ENCODE measurements at places on chromosomes 11 and 22. TPM values are rescaled to one million over a fixed set of nuclear protein-coding genes. Genes with fewer than 3 reads are reported as not detected.
A peak's percentile ranks its signal among the peaks of the same experiment; 100 is the strongest.

Gene MLC1
- total RNA-seq = 0.42 TPM

- H3K4me3 ChIP-seq = no peak overlapping the region
- DNase-seq = no peak
- H3K4me1 ChIP-seq = no peaks in the 10 kb centered on the region
- no peak overlapping the region for H3K27ac ChIP-seq
- H3K27me3 ChIP-seq = no peaks in the 10 kb centered on the region
Measured at GRCh38 chr11:56932572-56933220, 56.0 kb upstream of the OR5AK2 start.

DNA sequence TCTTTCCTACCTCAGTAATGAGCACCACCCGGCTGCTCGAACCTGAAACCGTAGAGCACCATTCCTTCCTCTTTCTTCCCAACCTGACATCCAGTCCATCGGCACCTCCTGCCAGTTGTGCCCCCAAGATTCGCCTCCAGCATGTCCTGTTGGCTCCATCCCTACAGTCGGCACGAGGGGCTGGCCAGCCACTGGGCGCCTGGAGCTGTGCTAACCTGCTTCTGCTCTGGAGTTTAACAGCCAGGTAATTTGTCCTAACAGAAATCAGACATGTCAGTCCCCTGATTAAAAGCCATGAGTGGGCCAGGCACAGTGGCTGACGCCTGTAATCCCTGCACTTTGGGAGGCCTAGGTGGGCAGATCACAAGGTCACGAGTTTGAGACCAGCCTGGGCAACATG lies 16.8 kb downstream of the FDX1 start:
- DNase-seq = no peak
- no peaks in the 10 kb centered on the region for H3K36me3 ChIP-seq
- H3K4me1 ChIP-seq = no peaks in the 10 kb centered on the region
- no peak overlapping the region for H3K27ac ChIP-seq

GRCh38 chr11:84924154-84924692 lies 702.9 kb downstream of the DLG2 start:
- no peaks in the 10 kb centered on the region for H3K36me3 ChIP-seq
- no peak overlapping the region for H3K4me3 ChIP-seq
- H3K27me3 ChIP-seq = no peaks in the 10 kb centered on the region
- H3K27ac ChIP-seq = no peak overlapping the region

Gene KDM4D
- total RNA-seq = 0.94 TPM

DNA sequence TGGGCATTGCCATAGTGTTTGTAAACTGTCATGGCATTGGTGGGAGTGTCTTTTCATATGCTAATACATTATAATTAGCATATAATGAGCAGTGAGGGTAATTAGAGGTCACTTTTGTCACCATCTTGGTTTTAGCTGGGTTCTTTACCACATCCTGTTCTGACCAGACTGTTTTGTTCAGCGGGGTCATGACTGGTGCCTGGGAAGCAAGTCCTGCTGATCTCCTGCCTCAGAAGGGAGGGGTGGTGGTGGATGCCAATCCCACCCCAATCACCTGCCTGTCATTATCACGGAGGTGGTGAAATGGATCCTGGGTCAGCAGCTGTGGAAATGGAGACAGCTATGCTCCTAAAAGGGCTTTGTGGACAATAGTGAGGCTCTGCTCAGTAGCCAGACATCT lies 31.2 kb downstream of the IL18 start:
- no peak overlapping the region for H3K27ac ChIP-seq
- H3K36me3 ChIP-seq = no peaks in the 10 kb centered on the region
- no peak for DNase-seq
- H3K4me3 ChIP-seq = no peak overlapping the region
- H3K4me1 ChIP-seq = peaks cover 22% of the 10 kb centered on the region

DNA sequence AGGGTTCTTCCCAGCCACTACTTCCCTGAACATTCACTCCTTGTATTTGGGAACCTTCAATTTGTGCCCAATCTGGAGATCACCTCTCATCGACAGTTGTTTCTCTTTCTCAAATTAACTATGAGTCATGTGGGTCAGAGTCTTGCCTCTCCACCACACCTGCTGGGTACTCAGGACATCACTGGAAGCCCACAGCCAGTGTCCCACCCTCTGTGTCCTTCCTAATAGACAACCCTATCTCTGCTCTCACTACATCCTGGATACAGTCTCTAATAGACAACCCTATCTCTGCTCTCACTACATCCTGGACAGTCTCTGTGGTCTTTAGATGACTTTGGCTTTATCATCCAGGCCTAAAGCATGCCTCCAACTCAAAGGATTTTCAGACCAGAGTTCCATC lies 70.1 kb downstream of the ARL14EP start:
- H3K36me3 ChIP-seq = no peaks in the 10 kb centered on the region
- H3K4me3 ChIP-seq = no peak overlapping the region
- peaks cover 21% of the 10 kb centered on the region for H3K4me1 ChIP-seq
- no peaks in the 10 kb centered on the region for H3K27me3 ChIP-seq
- H3K27ac ChIP-seq = no peak overlapping the region

DNA sequence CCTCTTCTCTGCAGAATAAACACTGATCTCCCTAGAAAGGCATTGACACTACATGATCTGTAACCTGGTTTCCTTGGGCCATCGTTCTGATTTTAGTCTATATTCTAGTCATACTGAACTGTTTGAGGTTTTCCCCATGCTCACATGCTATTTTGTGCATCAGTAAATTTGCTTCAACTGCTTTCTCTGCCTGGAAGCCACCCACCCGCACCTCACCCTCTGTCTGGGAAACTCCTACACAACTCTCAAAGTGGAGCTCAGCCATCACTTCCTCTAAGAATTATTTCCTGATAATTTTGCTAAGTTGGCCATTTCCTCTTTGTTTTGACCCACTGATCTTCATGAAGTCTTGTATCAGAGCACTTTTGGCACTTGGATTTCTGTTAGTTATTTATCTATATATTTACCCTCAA lies 36.1 kb downstream of the MMP20 start:
- no peaks in the 10 kb centered on the region for H3K36me3 ChIP-seq
- H3K4me3 ChIP-seq = no peak overlapping the region
- DNase-seq = no peak
- no peaks in the 10 kb centered on the region for H3K27me3 ChIP-seq

GRCh38 chr11:58027341-58027740 lies 3.4 kb upstream of the OR6Q1 start:
- H3K27ac ChIP-seq = peak overlapping the region; percentile 70
- no peaks in the 10 kb centered on the region for H3K27me3 ChIP-seq
- peaks cover 35% of the 10 kb centered on the region for H3K4me1 ChIP-seq
- no peak for DNase-seq

DNA sequence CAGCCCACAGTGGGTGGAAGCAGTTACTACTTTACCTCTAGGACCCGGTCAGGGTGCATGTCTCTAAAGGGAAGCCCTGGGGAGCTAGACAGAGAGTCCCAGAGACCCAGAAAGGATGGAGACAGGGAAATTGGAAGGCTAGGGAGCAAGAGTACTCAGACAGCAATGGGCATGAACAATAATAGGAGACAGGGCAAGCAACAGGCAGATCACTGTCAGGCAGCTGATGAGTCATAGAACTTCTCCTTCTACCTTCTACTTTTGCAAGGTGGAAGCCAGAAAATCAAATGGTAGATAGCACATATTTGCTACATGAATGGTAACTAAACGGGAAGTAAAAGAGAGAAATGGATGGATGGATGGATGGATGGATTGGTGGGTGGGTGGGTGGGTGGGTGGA lies 19.6 kb downstream of the CD5 start:
- H3K27me3 ChIP-seq = no peaks in the 10 kb centered on the region
- no peak overlapping the region for H3K4me3 ChIP-seq
- peaks cover 5% of the 10 kb centered on the region for H3K4me1 ChIP-seq
- no peaks in the 10 kb centered on the region for H3K36me3 ChIP-seq

GRCh38 chr11:114796954-114797721 lies 118.8 kb downstream of the NXPE2 start:
- H3K4me1 ChIP-seq = peaks cover 51% of the 10 kb centered on the region
- DNase-seq = peak; percentile 82
- no peak overlapping the region for H3K4me3 ChIP-seq
- H3K36me3 ChIP-seq = no peaks in the 10 kb centered on the region

DNA sequence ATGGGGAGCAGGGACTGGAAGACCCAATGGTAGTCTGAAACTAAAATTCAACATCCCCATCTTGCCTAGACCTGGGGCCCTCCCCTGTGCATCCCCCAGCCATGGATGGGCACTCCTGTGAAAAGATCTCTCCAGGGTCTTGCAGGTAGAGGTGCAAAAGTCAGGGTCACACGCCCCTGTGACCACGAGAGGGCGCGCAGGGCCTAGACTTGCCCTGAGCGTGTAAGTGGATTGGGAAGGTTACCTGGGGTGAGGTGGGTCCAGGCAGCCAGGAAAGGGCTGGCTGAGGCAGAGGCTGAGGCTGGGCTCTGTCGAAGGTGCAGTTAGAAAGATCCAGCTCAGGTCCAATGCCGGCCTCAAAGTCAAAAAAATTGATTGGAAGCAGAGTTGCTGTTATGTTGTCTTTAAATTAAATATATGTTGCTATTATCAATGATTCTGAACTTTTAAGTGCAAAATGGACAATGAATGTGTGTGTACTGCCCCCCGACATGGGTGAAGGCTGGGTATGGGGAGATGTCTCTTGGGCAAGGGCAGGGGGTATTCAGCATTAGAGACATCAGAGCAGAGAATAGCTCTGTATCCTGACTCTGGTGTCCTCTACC lies 4.8 kb upstream of the POU2F3 start:
- H3K4me1 ChIP-seq = no peaks in the 10 kb centered on the region
- H3K36me3 ChIP-seq = no peaks in the 10 kb centered on the region
- H3K4me3 ChIP-seq = no peak overlapping the region
- no peak for DNase-seq
- H3K27me3 ChIP-seq = peaks cover 9% of the 10 kb centered on the region

- no peak for DNase-seq
- H3K36me3 ChIP-seq = no peaks in the 10 kb centered on the region
- H3K27me3 ChIP-seq = no peaks in the 10 kb centered on the region
- no peaks in the 10 kb centered on the region for H3K4me1 ChIP-seq
- no peak overlapping the region for H3K4me3 ChIP-seq
Measured at GRCh38 chr11:103649401-103649895, 387.0 kb upstream of the DDI1 start.

DNA sequence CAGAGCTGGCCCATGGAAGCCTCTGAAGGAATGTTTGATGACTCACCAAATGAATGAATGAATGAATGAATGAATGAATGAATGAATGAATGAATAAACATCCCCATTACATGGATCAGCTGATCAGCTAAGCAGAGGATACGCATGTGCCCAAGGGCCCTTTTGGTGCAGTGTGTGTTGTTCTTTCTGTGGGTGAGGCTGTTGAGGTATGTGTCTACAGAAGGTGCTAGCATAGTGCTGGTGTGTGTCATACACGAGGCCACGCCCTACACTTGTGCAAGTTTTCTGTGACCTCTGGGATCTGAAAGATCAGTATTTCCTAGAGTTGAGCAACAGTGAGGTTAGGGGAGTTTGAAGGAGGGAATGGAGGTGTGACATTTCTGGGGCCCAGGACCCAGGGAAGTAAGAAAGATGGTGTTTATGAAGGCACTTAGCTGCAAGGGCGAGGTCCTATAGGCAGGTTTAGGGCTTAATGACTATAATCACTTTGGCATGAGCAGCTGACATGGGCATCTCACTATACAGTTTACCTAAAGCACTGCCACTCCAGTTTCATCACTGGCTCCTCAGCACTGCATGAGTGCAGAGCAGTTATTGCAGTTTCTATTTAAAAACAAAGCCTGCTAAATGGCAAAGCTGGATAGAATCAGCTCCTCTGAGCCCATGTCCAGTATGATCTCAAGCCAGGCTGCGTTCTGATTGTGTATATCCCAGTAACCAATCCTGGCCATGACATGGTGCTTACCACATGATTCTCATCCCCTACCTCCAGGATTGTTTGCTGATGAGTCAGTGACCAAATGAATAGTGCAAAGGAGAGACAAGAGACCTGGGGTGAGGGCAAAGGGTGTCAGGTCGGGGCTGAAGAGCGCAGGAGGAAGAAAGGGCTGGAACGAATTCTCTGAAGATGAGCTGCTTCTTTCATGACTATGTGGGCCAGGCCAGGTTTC lies 36.4 kb upstream of the E2F8 start:
- no peak overlapping the region for H3K27ac ChIP-seq
- H3K27me3 ChIP-seq = no peaks in the 10 kb centered on the region
- no peak overlapping the region for H3K4me3 ChIP-seq
- no peak for DNase-seq
- H3K4me1 ChIP-seq = no peaks in the 10 kb centered on the region

- peak overlapping the region; percentile 2 for H3K27ac ChIP-seq
- peak; percentile 11 for DNase-seq
- no peaks in the 10 kb centered on the region for H3K36me3 ChIP-seq
- H3K4me3 ChIP-seq = no peak overlapping the region
- peaks cover 39% of the 10 kb centered on the region for H3K4me1 ChIP-seq
Measured at GRCh38 chr22:27644566-27644965, 157.0 kb downstream of the MN1 start.
